ENCODE measurements at places on chromosomes 1 and 21.

GRCh38 chr1:183734543-183735036 lies 70.3 kb upstream of the RGL1 start:
- DNase-seq, result no peak

GRCh38 chr21:45538381-45539045 lies 3.7 kb downstream of the SLC19A1 start:
- no peak for DNase-seq

DNA sequence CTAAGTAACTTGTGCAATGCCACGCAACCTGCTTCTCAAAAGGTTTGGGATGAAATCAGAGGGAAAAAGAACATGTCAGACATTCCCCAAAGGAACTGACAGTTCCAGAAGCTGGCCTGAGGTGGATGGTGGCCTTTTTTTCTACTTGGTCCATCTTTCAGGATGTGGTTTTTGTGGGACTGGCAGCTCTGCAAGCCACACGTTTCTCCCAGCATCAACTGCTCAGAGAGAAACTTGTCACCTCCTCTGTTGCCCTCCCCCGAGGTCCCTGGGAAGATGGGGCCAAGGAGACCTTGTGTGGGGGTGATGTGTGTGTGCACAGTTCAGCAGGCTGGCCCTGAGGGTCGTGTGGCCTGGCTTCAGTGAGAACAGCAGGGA lies 2.5 kb upstream of the DHRS3 start:
- DNase-seq, result no peak

- DNase-seq, result peak; percentile 31
Observed at GRCh38 chr1:241972703-241973369, 15.3 kb downstream of the BECN2 start.

GRCh38 chr1:25090707-25091422 lies 141.4 kb downstream of the SYF2 start:
- DNase-seq, result no peak

- no peak for DNase-seq
Observed at GRCh38 chr1:208068407-208068806, 157.5 kb upstream of the CD34 start.

DNA sequence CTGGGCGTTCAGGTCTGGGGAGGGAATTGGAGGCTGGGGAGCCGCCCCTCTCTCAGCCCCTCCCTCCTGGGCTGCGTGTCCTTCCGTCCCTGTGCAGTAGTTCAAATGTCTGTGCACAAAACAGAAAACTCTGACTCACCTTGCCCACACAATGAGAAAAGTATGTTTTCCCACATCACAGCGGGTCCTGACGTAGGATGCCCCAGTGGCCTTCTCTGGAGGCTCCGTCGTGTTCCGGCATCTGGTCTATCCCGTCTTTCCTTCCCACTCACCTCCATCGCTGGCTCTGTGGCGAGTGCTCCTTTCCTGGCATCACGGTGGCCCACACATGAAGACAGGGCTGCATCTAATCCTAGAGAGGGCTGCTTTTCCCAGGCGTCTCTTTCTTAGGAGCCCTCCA lies 224.0 kb downstream of the KAZN start:
- DNase-seq, result no peak

- DNase-seq, result no peak
Observed at GRCh38 chr1:238476841-238477240, 586.1 kb upstream of the ZP4 start.

GRCh38 chr1:14626869-14627607 lies 28.6 kb downstream of the KAZN start:
- DNase-seq, result no peak

DNA sequence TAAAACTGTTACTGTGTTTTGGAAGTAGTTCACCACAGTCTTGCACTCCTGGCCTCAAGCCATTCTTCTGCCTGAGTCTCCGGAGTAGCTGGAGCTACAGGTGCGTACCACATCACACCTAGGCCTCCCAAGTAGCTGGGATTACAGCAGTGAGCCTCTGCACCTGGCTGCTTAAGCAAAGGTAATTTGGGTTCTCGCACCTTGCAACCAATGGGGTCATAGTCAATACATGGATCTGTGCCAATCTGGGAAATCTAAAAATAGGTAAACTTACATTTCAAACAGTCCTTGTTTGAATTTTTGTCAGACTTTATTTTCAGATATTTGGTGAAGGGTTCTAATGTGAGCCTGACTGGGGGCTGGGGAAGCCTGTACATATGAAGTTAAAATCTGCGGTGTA lies 466.5 kb downstream of the PCP4 start:
- no peak for DNase-seq

- DNase-seq, result no peak
Observed at GRCh38 chr1:225406976-225407725, 20.7 kb downstream of the LBR start.

All from non-pigmented ciliary epithelial cell (primary cell).